ENCODE measurements at places on chromosomes 5 and 9. TPM values are rescaled to one million over a fixed set of nuclear protein-coding genes. Genes with fewer than 3 reads are reported as not detected.
A peak's percentile ranks its signal among the peaks of the same experiment; 100 is the strongest.

DNA sequence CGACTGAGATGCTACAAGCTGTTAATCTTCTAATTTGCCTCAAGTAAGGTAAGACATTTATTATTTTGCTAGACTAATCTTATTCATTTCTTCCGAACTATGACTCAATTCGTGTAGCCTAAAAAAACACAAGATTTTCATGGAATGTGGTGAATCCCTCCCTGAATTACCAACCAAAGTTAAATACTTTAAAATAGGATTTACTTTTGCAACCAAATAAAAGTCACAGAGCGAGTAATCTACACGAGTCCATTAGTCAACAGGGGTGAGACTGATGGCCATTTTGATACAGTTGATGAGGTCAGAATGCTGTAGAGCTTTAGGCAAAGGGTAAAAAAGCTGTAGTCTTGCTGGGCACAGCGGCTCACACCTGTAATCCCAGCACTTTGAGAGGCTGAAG, 13.1 kb upstream of the BNC2 start:
- DNase-seq: no peak

Gene ABL1
- 74.0 TPM for total RNA-seq

GRCh38 chr5:166032601-166033000, 2258.8 kb upstream of the WWC1 start:
- no peak for DNase-seq

GRCh38 chr5:57834829-57835608, 352.4 kb upstream of the ACTBL2 start:
- DNase-seq: peak; percentile 50

Gene IGFBPL1
- total RNA-seq: 43.2 TPM

Gene CCDC192
- total RNA-seq: 2.7 TPM

- DNase-seq: no peak
Observed at GRCh38 chr5:113047733-113048652, 71.4 kb downstream of the DCP2 start.

- DNase-seq: no peak
Observed at GRCh38 chr5:132274050-132274792, 16.7 kb downstream of the PDLIM4 start.

GRCh38 chr5:74199005-74199404, 441.5 kb downstream of the ENC1 start:
- no peak for DNase-seq

DNA sequence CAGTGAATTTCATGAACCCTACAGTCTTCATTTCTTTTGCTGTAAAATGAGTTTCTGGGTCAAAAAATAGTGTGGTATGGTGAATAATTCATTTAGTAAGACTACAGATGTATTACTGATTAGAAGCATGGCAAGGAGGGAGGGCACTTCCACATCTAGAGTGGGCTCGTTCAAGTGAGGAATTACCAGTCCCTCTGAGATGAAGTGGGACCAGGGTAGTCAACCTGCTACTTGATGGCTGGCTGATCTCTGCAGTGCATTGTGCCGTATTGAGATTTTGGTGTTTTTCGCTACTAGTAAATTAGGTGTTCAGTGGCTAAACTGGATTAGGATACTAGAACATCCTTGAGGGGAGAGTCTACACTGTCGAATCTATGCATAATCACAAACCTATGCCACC, 10.8 kb downstream of the CDC37L1 start:
- DNase-seq: no peak

- DNase-seq: no peak
Observed at GRCh38 chr9:130823435-130823834, 11.6 kb upstream of the ABL1 start.

DNA sequence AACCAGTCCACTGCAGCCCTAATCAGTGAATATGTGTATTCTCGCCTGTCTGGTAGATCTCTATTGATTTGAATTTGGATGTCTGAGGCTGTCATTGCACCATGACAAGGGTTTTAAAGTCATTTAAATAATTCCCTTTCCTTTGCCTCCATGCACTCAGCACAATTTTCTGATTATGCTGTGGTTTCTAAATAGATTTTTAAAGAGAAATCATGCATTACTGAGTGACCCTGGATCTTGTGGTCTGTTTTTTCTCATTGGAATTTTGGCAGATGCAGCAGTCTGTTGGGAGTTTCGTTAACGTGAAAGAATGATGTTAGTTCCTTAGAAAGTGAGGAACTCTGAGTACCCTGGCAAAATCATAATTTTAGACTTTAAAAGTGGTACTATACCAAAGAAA, 396.0 kb downstream of the LRRC70 start:
- no peak for DNase-seq

DNA sequence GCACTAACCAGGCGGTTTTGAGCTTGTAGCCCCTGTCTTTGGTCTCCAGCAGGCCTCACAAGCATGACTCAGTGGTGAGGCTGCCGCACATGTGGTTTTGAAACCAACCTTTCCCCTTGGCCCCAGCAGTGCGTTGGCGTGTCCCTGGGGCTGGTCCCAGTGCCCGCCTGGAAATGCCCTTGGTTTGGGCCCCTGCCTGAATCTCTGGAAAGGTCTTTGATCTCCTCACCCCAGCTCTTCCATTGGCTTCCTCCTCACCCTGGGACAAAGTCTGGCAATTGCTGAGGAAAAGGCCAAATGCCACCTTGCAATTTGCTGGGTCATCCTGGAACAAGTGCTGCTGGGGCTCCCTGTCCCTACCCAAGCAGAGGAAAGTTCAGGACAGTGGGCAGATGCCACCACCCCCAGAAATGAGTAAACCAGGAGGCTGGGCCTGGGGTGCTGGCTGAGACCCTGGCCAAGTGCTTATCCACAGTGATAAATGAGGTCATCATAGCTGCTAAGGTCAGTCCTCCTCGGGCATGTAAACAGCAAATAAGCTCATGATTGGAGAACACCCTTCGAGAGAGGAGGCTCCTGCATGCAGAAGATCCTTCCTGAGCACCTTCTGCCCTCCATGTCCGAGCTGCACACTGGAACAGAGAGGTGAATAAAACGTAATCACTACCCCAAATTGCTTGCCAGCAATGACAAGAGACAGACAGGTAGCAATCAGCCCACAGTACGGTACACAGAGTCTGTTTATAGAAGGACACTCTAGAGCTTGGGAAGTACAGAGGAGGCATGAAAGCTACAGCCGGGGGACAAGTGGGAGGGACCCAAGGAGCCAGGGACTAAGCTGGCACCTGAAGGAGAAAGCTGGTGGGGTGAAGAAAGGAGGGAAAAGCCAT, 98.9 kb upstream of the CPEB4 start:
- no peak for DNase-seq

Gene LCN6
- not detected for total RNA-seq

Gene SLC25A2
- 0.22 TPM for total RNA-seq

Gene ANKRD55
- total RNA-seq: not detected

- DNase-seq: no peak
Observed at GRCh38 chr9:36928210-36928609, 105.9 kb downstream of the PAX5 start.

GRCh38 chr9:129481810-129482511, 138.9 kb downstream of the C9orf50 start:
- peak; percentile 48 for DNase-seq

GRCh38 chr5:10315824-10316509, 8.3 kb upstream of the CMBL start:
- DNase-seq: no peak

DNA sequence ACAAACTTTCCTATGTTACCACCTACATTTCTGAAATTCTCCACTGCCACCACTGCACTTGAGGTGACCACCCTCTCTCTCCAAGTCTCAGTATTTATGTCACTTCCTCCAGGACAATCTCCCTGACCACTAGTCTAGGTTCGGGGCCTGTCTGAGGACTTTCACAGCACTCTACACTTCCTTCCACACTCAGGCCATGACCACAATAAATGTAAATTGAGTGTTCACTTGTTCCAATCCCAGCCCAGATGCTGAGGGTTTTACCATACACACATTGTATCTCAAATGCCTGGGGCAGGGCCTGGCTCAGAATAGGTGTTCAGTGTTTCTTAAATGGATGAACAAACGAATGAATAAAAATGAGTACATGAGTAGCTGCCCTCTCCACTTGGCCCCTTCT, 26.9 kb upstream of the CCNG1 start:
- DNase-seq: no peak

Gene ARL14EPL
- total RNA-seq: not detected

DNA sequence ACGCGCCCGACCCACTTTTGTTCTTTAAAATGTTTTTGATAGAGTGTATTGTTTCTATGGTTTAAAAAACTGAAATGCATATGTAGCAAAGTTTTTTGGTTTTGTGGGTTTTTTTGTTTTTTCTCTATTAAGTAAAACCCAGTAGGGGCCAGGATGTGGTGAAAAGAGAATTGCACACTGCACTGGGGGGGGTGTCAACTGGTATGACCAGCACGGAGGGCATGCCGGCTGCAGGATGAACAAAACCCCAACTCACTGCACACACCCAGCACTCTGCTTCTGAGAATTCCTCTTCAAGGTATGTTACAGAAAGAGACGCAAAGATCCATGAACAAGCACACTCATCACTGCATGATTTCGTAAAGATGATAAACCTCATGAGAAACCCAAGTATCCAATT, 75.0 kb downstream of the STK10 start:
- no peak for DNase-seq

GRCh38 chr5:81763294-81763928, 12.5 kb upstream of the SSBP2 start:
- DNase-seq: no peak

DNA sequence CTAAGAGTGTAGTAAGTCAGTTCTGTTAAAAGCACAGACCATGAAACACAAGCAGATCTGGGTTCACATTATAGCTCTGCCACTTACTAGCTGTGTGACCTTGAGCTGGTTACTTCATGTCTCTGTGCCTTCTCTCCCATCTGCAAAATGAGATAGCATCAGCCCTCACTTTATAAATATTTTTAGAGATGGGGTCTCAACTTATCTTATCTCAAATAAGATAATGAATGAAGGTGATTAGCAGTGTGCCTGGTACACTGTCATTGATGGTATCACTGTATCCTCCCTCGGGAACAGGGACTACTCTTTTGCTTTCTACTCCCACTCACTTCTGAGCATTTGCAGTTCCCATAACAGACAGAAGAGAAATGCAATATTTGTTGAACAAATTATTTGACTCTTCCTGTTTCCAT, 52.4 kb downstream of the GALNT10 start:
- no peak for DNase-seq

Gene INPP5E
- total RNA-seq: 23.6 TPM

DNA sequence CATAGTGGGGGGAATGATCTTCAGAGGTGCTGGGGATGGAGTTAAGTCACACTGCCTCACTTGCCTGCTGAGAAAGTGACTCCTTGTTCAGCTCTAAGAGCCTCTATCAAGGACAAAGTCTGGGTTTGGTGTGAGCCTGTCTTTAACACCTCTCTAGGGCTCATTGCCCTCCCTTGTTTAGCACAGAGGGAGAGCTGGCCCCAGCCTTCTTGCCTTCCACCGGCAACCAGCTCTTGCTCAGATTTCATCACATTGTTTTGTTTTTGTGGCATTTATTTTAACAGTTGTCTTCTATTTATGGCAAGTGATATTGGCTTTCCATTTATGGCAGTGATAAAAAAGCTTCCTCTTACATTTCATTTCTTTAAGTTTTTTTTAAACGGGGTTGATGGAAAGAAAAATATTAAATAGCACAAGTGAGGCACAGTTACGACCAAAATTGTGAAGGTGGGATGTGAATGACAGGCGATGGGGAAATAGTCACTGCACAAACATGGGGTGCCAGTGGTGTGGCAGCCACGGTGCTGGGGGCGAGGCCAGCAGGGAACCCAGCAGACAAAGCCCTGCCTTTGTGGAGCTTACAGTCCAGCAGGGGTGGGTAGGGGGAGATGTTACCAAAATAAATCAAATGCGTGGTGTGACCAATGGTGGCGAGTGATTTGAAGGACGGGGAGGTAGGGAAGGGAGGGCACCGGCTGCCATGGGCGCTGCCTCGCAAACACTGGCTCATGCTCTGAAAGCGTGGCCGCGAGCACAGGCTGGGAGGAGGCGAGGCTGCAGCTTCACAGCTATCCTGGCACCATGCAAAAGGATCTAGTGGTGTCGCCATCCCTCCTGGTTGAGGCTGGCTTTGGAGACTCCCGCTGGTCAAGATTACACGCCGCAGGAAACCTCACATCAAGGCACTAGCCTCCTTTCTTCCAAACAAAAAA, 21.2 kb upstream of the UNC5A start:
- peak; percentile 50 for DNase-seq

Gene MELK
- total RNA-seq: 112 TPM

- no peak for DNase-seq
Observed at GRCh38 chr9:33714989-33715388, 80.4 kb upstream of the PRSS3 start.

GRCh38 chr9:133953621-133953975, 38.5 kb downstream of the VAV2 start:
- DNase-seq: no peak

Gene CNTNAP3B
- total RNA-seq: 16.0 TPM

DNA sequence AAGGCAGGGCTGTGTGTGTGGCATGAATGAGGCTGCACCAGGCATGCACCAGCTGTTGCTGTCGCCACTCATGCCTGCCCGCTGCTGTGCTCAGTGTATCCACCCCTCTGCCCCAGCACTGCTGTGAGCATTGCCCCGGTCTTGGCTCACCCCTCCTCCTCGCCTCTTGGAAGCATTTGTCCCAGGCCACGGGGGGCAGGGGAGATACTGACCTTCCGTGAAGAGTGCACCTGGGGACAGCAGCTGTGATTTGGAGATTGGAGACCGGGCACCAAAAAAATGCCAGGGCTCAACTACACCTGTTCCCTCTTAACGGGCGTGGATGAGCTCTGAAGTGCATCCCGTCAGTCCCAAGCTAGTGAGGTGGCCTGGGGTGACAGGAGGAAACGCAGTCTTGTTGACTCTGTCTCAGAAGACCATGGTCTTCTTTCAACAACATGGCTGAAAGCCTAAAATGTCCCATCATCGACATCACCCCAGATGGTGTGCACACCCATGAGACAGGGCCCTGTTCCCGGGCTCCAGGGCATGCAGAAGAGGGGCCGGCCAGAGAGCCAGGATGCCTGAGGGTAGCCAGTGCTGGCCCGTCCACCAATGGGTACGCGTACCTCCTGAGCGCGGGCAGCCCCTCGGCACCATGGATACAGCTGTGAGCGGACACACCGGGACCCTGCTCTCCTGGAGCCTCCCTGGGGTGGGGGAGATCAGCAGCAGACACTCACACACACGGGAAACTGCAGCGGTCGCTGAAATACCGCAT, 115.8 kb downstream of the COL5A1 start:
- no peak for DNase-seq

DNA sequence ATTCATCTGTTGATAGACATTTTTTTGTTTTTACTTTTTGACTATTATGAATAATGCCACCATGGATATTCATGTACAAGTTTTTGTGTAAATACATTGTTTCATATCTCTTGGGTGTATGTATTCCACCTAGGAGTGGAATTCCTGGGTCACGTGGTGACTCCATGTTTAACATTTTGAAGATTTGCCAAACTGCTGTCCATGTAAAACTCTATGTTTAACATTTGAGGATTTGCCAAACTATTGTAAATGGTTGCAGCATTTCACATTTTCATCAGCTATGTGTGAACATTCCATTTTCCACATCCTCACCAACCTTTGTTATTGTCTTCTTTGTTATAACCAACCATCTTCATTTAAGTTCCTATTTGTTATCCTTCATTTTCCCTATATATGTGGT, 12.2 kb downstream of the TMEFF1 start:
- DNase-seq: no peak
